AG10803 (cell line): ENCODE measurements at places on chromosomes 5 and 9.

- no peak for DNase-seq
Measured at GRCh38 chr5:72203251-72203845, 96.1 kb downstream of the MAP1B start.

DNA sequence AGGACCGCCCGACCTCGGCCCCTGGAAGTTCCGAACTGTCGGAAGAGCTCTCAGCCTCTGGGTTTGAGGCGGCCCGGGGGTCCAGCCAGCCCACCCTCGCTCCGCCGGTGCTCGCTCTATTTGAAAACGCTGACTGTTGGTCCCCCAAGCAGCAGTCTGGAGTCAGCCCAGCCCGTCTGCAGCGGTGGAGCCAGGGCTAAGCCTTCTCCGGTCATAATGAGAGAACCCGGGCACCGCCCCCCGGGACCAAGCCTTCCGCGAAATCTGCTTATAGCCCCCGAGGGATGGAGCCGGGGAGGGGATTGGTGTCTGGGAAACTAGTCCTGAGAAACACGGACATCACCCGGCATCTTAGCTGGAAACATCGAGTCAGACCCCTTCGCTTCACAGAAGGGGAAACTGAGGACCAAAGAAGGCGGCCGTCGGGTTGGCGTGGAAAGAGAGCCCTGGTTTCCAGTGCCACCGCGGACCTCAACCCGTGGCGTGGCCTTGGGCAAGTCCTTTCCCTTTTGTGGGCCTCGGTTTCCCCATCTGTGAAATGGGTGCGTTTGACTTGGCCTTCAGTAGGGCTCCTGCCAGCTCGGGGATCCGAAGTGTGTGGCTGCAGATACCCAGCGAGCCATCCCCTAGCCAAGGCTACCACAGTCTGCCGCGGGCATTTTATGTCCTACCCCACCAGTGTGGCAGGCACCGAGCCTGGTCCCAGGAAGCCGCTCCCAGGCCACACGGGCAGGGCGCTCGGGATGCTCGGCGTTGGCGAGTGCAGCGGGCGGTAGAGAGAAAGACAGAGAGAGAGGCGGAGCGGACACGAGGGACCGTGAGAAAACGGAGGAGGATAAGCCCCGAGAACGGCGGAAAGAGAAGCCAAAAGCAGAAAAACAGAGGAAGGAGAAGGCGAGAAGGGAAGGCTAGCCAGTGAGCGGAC is 857 bp downstream of the ADAM19 start:
- peak; percentile 56 for DNase-seq

- no peak for DNase-seq
Measured at GRCh38 chr9:136760424-136760823, 2.4 kb upstream of the LCN8 start.

DNA sequence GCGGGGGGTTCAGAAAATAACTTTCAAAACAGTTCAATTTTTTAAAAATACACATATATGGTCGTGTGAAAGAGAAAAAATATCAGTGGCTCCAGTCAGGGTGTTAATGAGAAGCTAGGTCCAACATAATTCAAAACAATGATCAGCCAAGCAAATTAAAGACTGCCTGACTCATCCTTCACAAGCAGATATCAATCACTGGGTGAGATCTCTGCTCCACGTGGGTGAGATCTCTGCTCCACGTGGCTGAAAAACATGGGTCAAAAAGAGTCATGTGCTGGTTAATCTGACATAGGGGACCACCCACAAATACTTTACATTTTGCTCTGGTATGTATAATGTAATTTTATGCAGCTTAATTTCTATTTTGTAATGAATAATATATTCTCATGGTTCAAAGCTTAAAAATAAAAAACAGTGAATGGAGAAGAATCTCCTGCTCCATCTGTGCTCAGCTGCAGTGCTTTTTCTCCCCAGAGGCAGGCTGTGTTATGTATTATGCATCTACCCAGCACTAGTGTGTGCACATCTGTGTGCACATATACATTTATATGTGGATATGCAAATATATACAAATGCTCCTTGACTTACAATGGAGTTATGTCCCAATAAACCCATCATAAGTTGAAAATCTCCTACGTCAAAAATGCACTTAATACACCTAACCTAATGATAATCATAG is 93.1 kb upstream of the S1PR3 start:
- DNase-seq: no peak

- no peak for DNase-seq
Measured at GRCh38 chr9:133640580-133641395, 4.6 kb downstream of the DBH start.

DNA sequence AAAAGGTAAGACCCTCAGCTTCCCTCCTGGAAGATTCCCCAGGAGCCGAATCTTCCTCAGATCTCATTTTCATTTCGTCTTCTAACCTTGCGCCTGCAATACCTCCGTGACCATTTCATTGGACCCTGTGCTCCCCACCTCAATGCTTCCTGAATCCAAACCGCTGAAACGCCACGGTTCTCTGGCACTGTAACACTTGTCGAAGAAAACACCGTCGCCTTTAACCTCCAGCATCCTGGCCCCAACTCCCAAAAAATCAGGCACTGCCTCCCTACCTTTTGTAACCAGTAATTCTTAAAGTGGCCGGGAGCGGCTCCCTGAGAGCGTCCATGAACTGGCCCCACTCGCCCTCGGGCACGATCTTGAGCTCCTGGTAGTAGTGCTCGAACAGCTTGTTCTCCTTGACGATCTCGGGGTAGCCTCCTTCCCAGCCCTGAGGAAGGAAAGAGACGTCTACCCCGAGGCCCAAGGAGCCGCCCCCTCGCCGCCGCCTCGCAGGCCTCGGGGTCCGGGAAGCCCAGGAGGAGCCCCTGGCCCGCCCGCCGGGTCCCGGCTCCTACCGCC is 438 bp downstream of the NSUN2 start:
- peak; percentile 31 for DNase-seq

DNA sequence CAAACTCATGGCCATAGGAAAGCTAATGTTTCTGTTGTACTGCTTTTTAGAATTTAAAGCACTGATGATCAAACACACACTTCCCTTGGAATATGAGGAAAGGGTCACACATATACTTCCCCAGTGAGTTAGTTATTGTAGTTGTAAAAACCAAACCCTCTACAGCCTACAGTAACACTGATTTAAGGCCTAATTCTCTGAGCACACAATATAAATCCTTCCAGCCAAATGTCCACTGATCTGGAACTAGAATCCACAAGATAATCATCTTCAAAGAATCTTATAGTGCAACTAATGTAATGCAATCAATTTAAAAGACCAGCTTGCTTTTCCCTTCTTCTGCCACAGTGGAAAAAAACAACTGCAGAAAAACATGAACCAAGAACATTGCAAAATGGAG is 219.3 kb downstream of the CAAP1 start:
- DNase-seq: no peak

GRCh38 chr9:82601293-82601771 is 461.6 kb downstream of the RASEF start:
- peak; percentile 35 for DNase-seq

GRCh38 chr9:77830618-77831285 is 182.6 kb upstream of the GNA14 start:
- DNase-seq: peak; percentile 72

- DNase-seq: peak; percentile 30
Measured at GRCh38 chr5:142743592-142744441, 26.4 kb upstream of the ARHGAP26 start.

- no peak for DNase-seq
Measured at GRCh38 chr5:138603249-138603920, 28.2 kb upstream of the HSPA9 start.

- DNase-seq: no peak
Measured at GRCh38 chr5:106797996-106798395, 872.7 kb downstream of the EFNA5 start.

GRCh38 chr5:100600298-100600994 is 65.3 kb downstream of the FAM174A start:
- no peak for DNase-seq

- DNase-seq: peak; percentile 52
Measured at GRCh38 chr9:87610200-87611155, 112.8 kb downstream of the DAPK1 start.

DNA sequence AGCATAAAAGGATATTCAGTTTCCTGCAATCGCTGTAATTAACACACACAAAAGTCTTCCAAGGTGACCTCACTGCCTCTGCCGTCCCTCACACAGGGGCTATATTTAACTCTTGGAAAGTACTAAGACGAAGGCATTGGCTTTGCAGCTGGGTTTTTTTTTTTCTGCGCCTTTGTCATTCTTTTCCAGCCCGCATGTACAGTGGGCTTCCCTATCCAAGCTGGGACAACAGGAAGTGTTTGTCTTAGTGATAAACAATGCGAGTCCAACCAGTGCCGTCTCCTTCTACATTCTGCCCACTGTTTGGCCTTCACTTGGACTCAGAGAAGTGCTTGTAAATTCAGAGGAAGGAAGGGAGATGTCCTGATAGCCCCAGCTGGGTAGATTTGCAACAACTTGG is 17.6 kb downstream of the AFAP1L1 start:
- DNase-seq: no peak

- DNase-seq: no peak
Measured at GRCh38 chr9:114818178-114818577, 12.3 kb upstream of the TNFSF15 start.

DNA sequence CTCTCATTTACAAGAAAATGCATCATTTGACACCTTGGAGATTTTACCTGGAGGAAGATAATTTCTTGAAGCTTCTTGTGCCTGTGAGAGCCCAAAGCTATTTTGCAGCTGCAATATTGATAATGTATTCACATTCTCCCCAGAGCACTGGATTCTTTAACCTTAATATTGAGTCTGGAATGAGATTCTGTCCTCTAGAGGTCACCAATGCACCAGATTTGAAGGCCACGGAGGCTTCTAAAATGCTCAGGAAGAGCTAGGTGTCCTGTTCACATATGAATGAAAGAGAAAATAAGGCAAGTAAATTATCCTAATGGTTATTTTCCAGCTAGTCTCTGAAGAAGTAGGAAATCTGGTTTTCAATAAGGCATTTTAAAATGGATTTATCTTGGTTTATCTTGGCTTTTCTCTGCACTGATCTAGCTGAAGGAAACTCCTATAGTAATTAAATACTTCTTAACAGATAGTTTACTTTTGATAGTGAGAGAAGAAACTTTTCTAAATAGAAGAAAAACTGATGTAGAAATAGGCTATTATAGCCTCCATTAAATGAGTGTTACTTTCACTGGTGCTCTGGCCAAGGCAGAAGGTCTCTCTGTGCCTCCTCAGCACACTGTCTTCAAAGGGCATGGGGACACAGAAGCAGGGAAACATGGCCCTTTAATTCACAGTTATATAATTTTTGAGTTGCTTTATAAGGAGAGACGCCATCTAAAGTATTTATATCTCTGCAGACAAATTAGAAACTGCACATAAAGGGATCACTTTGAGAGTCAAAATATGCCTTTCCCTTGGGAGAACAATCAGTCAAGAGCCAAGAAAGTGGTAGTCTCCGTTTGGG is 297.0 kb upstream of the ACTBL2 start:
- peak; percentile 74 for DNase-seq

DNA sequence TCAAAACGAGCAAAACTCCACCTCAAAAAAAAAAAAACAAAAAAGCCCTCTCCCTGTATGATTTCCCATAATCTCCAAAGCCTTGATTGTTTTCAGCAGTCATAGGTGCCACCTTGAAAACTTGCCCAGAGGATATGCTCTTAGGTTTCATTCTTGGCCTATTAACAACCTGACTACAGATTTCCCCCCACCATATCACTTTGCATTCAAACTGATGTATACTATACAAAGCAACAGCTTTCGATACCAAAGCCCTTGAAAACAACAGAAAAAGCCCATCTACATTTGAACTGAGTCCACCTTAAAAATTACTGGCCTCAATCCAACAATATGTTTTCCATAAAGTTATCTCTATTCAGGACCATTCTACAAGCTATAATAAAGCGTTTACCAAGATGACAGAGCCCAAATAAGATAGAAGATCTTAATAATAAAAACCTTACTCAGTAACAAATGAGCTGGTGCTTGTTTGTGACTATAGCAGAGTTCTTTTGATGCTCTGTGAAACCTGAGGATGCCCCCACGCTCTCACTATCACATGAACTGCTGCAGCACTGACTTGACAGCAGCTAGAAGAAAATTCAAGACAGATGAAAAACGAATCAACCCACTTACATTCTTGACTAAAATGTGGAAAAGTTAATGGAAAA is 44.4 kb downstream of the FNBP1 start:
- DNase-seq: no peak

- DNase-seq: no peak
Measured at GRCh38 chr9:133396952-133397351, 20.8 kb downstream of the STKLD1 start.

DNA sequence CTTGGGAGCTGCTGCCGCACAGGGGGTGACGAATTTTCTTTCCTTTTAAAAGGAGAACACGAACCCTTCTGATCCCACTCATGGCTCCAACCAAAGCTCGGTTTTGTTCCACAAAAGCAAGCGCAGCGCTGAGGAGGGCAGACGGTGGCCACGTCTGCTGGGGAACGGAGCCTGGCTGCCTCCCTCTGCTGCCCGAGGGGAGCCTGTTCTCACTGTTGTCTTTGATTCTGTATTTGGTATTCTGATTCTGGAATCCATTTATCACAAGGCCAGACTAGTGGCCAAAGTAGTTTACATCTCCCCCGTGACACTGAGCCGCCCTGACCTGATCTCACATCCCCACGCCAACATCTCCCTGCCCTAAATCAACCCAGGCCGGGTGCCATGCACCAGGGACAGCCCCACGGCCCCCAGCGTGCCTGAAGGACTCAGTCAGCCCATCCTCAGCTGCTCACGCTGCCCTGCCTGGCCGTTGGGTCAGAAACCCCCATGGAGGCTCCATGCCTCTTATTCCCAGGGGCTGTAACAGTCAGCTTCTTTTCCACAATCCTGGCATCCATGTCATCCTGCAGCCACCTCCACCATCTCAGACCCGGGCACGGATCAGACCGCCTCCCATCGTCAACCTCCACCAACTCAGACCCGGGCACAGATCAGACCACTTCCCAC is 6.7 kb upstream of the NSMF start:
- DNase-seq: no peak

DNA sequence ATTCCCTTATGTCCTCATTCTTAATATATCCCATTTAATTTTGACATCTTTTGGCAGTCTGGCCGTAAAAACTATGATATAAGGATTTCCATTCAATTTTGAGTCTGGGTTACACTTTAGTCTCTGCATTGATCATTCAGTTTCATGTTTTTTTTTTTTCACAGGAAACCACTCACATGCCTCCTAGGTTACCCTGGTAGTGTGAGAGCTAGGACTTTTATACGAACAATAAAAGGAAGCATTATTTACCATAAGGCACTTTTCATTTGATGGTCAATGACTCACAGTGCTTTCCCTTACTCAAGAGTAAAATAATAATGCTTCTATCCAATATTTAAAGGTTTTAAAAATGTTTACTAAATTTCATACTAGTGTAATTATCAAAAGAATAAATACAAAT is 16.4 kb upstream of the DMAC1 start:
- DNase-seq: no peak
